ENCODE measurements at places on chromosomes 3 and 15.

- DNase-seq: no peak
Observed at GRCh38 chr3:5644773-5645670, 457.5 kb downstream of the EDEM1 start.

- DNase-seq: peak; percentile 77
Observed at GRCh38 chr3:122313281-122313680, 11.8 kb upstream of the CSTA start.

- DNase-seq: no peak
Observed at GRCh38 chr15:100105101-100105500, 236.7 kb downstream of the ADAMTS17 start.

GRCh38 chr3:49410066-49410845, 1.5 kb downstream of the RHOA start:
- no peak for DNase-seq

DNA sequence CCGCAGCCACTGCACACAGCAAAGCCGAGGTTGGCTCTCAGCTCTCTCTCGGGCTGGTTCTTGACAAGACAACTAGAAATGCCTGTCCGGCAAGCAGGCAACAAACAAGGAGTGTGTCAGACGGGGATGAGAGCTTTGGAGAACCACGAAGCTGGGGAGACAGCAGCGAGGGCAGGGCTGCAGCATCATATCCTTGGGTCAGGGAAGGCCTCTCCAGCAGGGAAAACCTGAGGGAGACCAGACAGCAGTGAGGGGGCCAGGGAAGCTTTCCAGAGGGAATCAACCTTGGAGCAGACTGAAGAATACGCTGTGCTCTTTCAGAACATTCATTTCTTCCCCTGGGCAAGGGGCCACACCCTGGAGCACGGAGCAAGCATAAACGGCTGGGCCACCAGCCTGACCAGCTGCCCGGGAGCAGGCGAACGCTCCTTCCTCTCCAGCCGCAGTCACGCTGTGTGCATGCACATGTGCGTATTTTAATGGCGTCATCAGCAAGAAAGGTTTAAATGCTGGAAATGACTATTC, 58.7 kb downstream of the CHSY1 start:
- no peak for DNase-seq

DNA sequence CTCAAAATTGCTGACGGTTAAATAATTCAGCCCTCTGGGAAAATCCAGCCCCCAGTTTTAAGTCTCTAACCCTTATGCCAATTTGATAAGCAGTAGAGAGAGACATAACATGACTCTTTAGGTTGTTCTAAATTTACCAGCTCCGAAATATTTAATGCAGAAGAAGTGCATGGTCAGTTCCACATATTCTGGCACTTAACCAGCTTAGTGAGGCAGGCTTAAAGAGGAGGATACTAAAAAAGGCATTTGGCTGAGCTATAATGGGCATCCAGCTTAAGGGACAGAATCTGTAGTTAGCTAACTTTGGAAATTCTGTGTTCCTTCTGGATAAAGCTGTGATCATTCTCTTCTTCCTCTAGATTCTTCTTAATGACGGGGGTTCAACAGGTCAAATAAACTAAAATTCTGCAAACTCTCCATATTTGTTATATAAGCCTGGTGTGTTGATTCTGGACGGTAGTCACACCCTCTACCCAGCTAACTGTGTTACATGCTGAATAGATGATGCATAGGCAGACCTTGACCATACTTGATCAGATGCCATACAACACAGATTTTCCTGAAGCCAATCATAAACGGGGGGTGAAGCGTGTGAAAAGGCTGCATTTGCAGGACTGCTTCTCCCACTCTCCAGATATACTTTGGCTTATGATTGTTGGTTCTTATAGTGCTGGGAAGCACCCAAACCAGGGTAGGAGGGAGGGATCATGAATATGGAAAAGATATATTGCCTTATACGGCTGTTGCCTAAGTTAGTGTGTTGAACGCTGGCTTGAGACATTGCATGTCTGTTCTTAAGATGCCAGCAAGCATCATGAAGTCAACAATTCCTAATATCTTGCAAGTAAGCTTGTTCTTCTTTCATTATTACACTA, 118.4 kb downstream of the FGF12 start:
- no peak for DNase-seq

GRCh38 chr15:84759018-84759417, 10.6 kb downstream of the ZNF592 start:
- no peak for DNase-seq

DNA sequence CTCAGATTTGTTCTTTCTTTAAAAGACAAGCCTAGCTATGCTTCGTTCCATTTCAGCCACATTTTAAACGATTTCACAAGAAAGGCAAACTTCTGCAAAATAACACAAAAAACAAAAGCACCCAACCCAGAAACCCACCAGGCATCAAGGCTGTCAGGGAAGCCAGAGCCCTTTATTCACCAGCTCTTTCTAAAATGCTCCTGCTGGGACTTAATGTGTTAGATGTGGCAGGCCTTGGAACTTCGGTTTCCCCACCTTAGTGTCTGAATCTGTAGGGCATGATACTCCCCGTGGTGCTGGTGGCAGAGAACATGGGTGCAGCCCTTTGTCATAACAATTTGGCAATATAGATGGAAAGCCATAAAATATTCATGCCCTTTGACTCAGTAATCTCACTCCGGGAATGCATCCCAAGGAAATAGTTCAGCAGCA, 56.8 kb upstream of the LCTL start:
- DNase-seq: no peak

GRCh38 chr15:25718169-25718536, 145.0 kb downstream of the ATP10A start:
- no peak for DNase-seq

- no peak for DNase-seq
Observed at GRCh38 chr15:73575636-73576247, 57.4 kb downstream of the NPTN start.

GRCh38 chr15:55282284-55282833, 7.3 kb downstream of the RAB27A start:
- peak; percentile 74 for DNase-seq

DNA sequence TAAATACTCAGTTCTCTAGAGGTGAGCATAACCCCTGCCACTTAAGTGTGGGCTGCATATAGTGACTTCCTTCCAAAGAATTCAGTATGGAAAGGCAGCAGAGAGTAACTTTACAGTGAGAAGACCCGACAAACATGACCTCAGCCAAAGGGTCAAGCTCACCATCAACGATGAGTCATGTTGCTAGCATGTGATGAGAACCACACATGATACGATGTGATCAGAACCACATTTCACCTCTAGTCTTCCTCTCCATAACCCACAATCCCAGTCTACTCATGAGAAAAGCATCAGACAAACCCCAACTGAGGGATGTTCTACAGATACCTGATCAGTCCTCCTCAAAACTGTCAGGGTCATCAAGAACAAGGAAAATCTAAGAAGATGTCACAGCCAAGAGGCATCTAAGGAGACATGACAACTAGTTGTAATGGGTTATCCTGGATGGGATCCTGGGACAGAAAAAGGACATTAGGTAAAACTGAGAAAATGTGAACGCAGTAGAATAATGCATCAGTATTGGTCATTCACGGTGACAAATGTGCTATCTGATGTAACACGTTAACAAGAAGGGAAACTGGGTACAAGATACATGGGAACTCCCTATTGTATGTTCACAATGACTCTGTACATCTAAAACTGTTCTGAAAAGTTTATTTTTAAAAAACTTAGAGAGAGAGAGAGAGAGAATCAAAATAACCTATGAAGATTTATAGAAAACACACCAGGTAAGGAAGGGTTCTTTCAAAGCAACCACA, 28.3 kb downstream of the SEC61A1 start:
- no peak for DNase-seq

DNA sequence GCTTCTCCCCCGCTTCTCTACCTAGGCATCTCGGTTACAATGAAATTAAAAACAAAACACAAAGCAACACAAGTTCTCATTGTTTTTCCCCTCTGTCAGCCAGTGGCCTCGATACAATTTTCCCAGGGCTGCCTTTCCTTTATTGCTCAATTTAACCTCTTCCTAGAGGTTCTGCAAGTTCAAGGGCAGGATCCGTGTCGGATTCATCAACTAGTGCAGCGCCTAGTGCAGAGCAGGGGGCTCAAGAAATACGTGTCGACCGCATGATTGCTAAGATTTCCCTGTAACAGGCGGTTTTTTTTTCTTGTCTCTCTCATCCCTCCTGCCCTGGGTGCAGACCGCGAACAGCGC, 1.4 kb upstream of the BHLHE40 start:
- DNase-seq: peak; percentile 73

DNA sequence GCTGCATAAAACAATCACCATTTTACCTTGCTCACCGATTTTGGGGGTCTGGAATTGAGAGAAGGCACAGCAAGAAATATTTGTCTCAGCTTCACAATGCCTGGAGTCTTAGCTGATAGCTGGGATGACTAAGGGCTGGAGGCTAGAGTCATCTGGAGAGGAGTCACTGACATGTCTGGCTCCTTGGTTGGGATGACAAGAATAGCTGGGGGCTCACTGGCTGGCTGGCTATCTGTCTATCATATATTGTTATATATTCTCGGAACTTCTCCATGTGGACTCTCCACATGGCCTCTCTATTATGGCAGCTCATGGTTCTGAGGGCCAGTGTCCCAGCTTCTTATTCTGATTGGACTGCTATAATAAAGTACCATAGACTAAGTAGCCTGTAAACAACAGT, 20.0 kb upstream of the TRIM71 start:
- DNase-seq: no peak

- DNase-seq: no peak
Observed at GRCh38 chr3:189914799-189915198, 205.9 kb downstream of the P3H2 start.

DNA sequence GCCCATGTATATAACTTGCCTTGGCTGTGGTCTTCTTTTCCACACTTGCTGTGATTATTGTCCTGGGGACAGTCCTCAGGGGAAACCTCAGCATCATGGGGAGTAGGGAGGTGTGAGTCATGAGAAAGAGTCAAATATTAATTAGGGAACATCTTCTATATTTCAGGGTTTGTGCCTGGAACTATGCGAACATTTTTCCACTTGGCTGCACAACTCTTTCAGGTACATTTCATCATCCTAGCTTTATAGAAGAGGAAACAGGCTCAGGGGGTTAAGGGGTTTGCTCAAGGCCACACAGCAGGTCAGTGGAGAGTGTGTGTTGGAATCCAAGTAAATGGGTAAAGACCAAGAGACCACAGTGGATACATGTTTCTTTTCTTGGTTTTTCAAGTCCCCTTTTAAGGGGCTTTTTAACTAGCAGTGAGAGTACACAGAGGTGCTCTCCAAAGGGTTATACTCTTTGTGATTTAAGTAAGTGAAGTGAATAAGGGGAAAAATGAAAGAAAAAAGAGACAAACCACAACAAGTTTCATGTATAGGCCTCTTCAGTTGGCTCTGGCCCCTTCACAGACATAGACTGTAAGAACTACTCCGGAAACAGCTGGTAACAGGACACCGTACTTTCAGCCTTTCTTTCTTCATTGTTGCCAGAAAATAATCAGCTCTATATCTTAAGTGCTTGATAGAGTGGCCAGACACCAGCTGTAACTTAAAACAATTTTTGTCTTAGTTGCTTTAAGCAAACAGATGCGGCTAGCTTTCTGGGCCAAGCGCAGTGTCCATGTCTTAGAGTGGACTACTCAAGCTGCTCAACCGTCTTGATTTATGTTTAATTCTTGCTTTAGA, 64.6 kb downstream of the EEFSEC start:
- peak; percentile 54 for DNase-seq

DNA sequence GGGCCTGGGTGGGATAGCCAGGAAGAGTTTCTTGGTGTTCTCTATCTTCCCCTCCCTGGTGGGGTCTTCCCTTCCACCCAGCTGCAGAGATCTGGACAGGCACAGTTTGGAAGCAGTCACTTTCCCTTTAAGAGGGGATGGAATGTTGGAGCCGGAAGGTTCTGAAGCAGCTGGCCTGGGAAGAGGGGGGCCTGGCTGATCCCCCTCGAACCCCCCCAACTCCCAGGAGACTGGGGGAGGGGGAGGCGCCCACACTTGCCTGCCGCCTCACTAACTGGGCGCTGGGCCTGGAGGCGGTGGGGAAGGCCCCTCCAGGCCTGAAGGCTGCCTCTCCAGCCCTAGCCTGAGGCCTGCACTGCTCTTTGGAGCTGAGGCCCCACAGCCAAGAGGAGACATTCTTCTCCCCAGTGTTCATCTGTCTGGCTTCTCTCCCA, 1.4 kb downstream of the DVL3 start:
- no peak for DNase-seq

- no peak for DNase-seq
Observed at GRCh38 chr3:196642434-196642833, 2.9 kb downstream of the NRROS start.

- no peak for DNase-seq
Observed at GRCh38 chr15:66982250-66982649, 83.2 kb upstream of the SMAD3 start.

- DNase-seq: no peak
Observed at GRCh38 chr15:56832125-56832524, 86.3 kb upstream of the TCF12 start.

GRCh38 chr3:111733154-111733553, 125.9 kb upstream of the PHLDB2 start:
- DNase-seq: no peak

DNA sequence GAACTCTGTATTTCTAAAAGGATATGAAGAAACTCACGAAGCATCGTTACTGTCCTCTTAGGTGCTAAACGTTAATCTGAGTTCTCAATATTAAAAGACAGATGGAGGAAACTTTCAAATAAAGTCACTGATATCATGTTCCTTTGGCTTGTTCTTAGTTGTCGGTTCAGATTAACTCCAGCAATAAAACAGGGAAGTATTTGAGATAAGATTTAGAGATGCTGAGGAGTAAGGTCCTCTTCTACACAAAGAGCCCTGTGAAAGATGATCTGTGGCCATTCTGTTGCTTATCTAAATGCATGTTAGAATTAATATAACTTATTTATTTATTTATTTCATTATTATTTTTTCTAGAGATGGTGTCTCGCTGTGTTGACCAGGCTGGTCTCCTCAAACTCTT, 19.2 kb downstream of the AKAP13 start:
- no peak for DNase-seq

- no peak for DNase-seq
Observed at GRCh38 chr15:71800190-71800589, 10.2 kb upstream of the NR2E3 start.

DNA sequence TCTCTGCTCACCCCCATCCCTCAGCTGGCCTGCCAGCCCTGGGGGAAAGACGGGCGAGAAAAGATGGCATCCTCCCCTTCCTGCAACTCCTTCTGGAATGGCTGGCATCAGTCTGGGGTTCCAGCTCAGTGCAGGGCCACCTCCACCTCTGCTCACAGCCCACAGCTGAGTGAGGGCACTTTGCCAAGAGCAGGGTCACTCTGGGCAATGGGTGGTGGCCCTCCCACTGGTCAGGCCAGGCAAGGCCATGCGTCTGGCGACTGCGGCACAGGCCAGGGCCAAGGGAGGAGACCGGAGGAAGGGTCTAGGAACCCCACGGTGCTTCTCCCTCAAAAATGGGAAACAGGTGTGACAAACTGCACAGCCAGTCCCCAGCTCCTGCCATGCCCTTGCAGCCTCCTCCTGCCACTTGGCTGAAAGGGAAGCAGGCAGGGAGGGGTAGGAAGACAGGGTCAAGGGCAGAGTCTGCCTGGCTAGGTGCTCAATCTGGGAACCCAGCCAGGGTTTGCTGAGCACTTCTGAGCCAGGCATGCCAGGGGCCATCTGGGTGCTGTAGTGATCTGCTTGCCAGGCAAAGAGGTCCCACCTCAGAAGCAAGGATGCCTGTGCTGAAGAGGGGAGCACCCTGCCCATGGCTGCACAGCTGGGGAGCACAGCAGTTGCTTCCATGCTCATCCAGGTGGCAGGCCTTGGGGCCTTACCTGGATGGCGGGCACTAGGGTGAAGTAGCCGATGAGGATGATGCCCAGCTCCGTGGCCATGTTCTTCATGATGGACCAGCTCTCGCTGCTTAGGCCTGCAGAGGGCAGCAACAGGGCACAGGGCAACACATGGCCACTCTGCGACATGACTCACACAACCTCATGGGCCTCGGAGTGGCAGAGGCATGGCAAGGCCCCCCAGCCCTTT, 41.2 kb downstream of the PTPN23 start:
- DNase-seq: no peak

All from GF-D8 (cell line).